ENCODE measurements at places on chromosomes 3 and 15. TPM values are rescaled to one million over a fixed set of nuclear protein-coding genes. Genes with fewer than 3 reads are reported as not detected.

The SCN5A gene
- 1.3 TPM for total RNA-seq

The CGNL1 gene
- total RNA-seq = 2.0 TPM

The CSPG4 gene
- total RNA-seq = 0.08 TPM

The SLC2A2 gene
- not detected for total RNA-seq

The CACNA1D gene
- total RNA-seq = 0.98 TPM

The FYCO1 gene
- total RNA-seq = 4.9 TPM

The GOLGA8J gene
- not detected for total RNA-seq

The KBTBD12 gene
- total RNA-seq = not detected

The NUTM1 gene
- not detected for total RNA-seq

The GPX1 gene
- 274 TPM for total RNA-seq

The TTC23 gene
- total RNA-seq = 11.2 TPM

The CPNE9 gene
- total RNA-seq = 0.08 TPM

The RASL12 gene
- total RNA-seq = 0.19 TPM

The SLC28A1 gene
- total RNA-seq = not detected

The ITGA11 gene
- 2.9 TPM for total RNA-seq

The PLA1A gene
- total RNA-seq = 0.45 TPM

The LMAN1L gene
- total RNA-seq = not detected

The CD276 gene
- total RNA-seq = 71.9 TPM

The CEMIP gene
- total RNA-seq = 2.1 TPM

The SGO1 gene
- total RNA-seq = 18.5 TPM

The DNAJA4 gene
- total RNA-seq = not detected

The SLC22A13 gene
- not detected for total RNA-seq

The PODXL2 gene
- total RNA-seq = 7.8 TPM

The ACP3 gene
- not detected for total RNA-seq

Data from A549 treated with DMSO at 1 μM for 4 hours (cell line).